AG20443 (cell line): ENCODE measurements at places on chromosomes 4 and X.
A peak's percentile ranks its signal among the peaks of the same experiment; 100 is the strongest.

DNA sequence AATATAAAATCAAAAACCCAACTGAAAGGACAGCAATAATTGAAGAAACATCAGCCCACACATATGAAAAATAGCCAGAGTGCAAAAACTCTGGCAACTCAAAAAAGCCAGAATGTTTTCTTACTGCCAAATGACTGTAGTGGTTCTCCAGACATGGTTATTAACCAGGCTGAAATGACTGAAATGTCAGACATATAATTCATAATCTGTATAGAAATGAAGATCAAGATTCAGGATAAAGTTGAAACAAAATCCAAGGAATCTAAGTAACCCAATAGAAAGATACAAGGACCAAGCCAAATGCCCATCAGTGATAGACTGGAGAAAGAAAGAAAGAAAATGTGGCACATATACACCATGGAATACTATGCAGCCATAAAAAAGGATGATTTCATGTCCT is 553.3 kb upstream of the KLHL4 start:
- DNase-seq: no peak

GRCh38 chr4:183470821-183471220 is 26.4 kb downstream of the CDKN2AIP start:
- DNase-seq: no peak

DNA sequence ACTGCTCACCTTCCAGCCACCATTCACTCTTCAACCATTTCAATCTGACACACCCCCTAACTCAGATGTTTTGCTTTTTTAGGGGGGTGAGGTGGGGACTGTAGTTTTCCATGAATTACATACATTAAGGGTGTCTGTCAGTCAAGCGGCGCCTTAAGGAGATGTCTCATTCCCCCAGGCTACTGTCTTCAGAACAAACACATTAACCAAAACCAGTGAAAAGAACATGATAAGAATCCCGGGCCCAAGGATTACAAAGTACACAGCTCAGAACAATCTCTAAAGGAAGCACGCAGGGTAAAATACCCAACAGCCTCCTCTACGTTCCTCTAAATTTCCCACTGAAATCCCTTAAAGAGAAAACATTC is 62.5 kb upstream of the IRF2 start:
- no peak for DNase-seq

GRCh38 chrX:23813808-23814207 is 30.8 kb downstream of the SAT1 start:
- no peak for DNase-seq

- DNase-seq: no peak
Measured at GRCh38 chrX:48497871-48498270, 10.9 kb upstream of the PORCN start.

DNA sequence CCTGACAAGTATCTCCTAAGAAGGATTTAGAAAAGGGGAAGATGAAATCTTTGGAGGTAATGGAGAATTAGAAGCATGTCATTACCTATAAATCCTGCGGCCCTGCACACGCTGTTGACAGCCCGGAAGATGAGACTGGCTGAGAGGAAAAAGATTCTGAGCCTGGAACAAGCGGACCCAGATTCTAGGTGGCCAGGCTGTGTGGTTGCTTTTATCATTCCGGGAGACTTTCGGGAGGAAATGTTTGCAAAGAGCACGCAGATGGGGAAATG is 5.8 kb upstream of the PPP2R3B start:
- DNase-seq: no peak

- peak; percentile 42 for DNase-seq
Measured at GRCh38 chrX:153723351-153724251, 586 bp downstream of the BCAP31 start.

GRCh38 chr4:188053302-188053701 is 56.1 kb downstream of the TRIML2 start:
- DNase-seq: no peak

DNA sequence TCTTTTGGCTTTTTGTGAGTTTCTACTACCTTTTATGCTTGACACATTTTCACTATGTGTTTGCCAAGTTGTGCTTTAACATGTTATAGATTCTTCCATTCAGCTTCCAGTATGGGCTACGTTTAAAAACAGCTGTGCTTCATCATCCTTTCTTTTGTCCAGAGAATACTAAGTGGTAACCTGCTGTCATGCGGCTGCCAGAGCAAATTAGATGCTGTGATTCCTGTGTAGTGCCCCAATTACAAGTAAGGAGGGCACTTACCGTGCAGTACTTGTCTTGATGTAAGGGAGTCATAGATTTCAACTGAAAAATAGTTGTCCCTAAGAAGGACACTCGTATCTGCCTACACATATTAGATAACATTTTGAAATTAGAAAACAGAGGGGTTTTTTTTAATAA is 531.8 kb upstream of the GALNTL6 start:
- DNase-seq: no peak

GRCh38 chr4:55993994-55994663 is 45.4 kb downstream of the CEP135 start:
- no peak for DNase-seq

GRCh38 chrX:68666580-68666979 is 19.1 kb downstream of the STARD8 start:
- no peak for DNase-seq

- DNase-seq: no peak
Measured at GRCh38 chr4:129110931-129111330, 15.0 kb downstream of the C4orf33 start.

- DNase-seq: peak; percentile 12
Measured at GRCh38 chr4:81260443-81261101, 45.5 kb upstream of the PRKG2 start.

DNA sequence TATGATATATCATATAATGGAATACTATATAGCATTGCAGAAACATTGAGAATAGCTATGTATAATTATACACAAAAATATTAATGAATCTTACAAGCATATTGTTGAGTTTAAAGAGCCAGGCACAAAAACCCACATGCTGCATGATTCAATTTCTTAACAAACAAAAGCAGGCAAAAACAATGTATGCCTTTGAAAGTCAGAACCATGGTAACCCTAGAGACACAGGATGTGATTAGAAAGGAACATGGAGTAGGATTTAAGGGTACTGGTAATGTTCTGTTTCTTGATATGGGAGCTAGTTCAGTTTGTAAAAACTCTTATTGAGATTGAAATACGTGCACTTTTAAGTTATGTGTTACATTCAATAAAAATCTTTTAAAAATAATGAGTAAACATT is 21.5 kb downstream of the CXCL8 start:
- no peak for DNase-seq

GRCh38 chr4:149881744-149882143 is 66.1 kb upstream of the IQCM start:
- DNase-seq: no peak

- no peak for DNase-seq
Measured at GRCh38 chr4:134139188-134139587, 62.4 kb downstream of the PABPC4L start.

DNA sequence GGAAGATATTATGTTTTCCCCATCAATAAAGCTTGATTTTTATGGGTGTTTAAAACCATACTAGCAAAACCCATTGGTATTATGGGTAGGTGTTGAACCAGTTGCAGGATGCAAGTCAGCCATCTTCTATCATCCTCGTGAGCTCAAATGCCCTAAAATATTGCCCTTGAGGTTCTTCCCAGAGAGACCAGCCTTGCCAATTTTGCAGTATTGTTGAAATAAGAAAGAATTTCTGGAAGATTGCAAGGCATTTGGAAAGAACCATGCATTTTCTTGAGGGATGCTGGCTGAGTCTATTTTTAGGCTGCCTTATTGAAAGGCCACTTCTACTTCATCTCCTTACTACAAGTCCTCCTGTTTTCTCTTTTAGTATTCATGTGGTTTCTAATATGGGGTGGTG is 60.9 kb upstream of the SOD3 start:
- peak; percentile 54 for DNase-seq

- no peak for DNase-seq
Measured at GRCh38 chr4:3713817-3714641, 52.2 kb upstream of the ADRA2C start.

- no peak for DNase-seq
Measured at GRCh38 chr4:157057218-157057617, 18.7 kb upstream of the GLRB start.

- DNase-seq: peak; percentile 1
Measured at GRCh38 chr4:7001271-7001670, 41.9 kb upstream of the TADA2B start.

- peak; percentile 57 for DNase-seq
Measured at GRCh38 chr4:14168919-14169318, 541.4 kb upstream of the BOD1L1 start.

DNA sequence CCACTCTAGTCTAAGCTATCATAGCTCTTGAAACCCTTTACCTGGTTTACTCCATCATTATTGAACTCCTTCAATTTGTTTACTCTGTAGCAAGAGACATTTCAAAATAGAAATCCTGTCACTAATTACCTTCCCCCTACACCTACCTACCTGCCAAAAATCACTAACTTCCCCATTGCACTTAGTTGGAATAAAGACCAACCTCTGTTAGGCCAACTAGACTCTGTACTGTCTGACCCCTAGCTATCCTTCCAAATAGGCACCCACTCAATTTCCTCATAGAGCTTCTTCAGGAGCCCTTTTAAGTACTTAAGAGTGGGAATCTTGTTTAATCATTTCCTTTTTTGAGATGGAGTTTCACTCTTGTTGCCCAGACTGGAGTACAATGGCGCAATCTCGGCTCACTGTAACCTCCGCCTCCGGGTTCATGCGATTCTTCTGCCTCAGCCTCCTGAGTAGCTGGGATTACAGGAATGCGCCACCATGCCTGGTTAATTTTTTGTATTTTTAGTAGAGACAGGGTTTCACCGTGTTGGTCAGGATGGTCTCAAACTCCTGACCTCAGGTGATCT is 8.9 kb upstream of the CDKL2 start:
- DNase-seq: no peak

GRCh38 chrX:104806346-104806745 is 240.3 kb downstream of the IL1RAPL2 start:
- DNase-seq: no peak

DNA sequence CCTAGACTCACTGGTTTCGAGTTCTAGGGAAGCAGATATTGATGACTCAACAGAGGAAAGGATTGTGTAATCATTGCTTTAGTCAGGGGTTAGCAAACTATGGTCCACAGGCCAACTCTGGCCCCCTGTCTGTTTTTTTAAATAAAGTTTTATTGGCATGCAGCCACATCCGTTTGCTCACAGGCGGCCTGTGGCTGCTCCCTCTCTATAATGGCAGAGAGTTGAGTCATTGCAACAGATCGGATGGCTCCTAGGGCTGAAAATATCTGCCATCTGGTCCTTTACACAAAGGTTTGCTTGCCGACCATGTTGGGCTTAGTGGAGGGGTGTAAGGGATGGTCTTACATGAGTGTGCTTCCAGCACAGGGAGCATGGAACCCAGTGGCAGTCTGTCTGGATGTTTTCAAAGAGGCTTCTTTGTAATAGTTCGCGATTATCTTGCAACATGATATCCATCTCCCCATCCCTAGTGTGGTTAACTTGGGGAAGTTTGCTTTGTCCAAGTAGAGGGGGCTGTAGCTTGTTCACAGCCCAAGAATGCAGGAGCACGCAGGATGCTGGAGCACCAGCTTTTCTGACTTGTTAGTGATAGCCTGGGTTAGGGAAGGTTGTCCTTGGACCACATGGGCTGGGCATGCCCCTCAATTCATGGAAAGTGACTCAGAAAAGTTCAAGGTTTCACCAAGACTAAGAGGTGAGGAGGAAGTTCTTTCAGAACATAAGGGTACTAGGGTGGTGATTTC is 59.3 kb upstream of the CLDN34 start:
- no peak for DNase-seq

- no peak for DNase-seq
Measured at GRCh38 chr4:94372991-94373390, 30.4 kb upstream of the HPGDS start.

DNA sequence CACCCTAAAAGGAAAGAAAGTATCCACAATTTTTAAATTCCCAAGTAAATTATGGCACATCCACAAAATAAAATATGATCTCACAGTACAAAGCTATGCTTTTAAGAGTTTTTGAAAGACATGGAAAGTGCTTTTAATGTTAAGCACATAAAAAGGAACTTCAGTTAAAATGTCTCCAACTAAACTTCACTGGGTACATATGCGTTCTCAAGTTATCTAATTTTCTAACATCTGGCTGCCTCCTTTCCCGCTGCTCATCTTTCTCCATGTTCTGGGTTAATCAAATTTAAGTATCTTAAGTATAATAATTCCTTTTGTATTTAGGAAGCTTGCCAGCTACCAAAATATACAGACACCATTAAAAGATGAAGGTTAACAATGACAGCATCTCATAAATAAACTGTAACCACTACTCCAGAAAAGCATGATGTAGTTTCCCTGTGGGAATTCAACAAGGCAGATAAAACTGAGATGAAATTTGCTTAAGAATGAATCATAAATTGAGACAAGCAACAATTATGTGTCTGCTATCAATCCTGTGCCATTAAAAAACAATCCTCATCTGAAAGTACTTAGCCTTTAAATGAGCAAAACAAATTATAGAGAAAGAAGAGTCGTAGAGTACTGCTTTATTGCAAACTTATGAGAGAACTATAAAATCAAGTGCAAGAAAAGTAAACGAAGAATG is 25.1 kb downstream of the PRSS12 start:
- peak; percentile 40 for DNase-seq

DNA sequence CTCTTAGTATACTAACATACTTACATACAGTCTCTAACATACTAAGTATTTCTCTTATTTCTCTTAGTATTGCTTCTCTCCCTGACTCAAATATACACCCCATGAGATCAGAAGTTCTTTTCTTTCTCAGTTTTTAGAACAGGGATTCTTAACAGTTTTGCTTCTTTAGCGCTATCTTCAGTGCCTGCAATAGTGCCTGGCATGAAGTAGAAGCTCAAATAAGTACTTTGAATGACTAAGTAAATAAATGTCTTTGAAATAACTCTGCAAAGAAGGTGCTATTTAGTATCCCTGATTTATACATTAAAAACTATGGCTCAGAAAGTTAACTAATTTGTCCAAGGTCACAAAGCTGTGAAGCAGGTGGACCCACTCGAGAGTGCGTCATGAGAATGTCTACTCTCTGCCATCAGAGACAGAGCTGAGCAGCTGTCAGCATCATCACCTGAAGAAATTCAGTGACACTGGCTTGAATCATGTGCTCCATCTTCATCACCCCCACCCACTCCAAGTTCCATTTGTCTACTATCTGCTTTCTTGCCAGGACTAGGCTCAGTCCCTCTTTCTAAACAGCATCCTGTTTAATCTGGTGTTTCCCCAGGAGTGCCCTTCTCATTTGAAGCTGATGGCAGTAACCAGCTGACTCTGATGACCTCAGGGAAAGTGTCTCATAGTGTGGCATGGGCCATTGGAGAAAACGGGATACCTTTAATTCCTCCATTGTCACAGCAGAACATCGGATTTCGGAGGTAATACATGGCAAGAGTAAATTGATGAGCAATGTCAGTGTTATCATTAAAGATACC is 83.1 kb downstream of the CC2D2A start:
- DNase-seq: no peak

DNA sequence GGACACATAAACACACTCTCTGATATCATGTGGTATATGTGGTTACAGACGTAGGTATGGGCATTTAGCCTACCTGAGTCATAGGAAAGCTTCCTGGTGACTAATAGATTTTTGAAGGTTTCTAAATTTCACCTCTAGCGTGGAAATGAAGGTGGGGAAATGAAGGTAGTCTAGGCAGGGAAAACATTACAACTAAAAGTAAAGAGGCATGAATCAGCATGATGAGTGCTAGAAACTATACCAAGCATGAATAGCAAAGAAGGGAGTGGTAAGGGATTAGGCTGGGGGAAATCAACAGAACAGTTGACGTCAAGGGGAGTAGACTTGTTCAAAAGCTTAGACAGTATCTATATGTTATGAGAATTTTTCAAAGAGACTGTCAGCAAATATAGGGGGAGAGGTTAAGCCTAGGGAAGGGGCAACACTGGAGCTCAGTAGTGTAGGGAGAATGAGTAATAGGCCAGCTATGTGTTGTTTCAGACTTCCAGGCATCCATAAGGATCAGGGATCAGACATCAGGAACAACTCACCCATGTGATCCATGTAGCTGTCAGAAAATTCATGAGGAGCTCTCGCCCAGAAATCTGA is 279.3 kb upstream of the DIPK2B start:
- DNase-seq: peak; percentile 15
